Memory B cell (primary cell): ENCODE measurements at places on chromosomes 4 and X.
A peak's percentile ranks its signal among the peaks of the same experiment; 100 is the strongest.

DNA sequence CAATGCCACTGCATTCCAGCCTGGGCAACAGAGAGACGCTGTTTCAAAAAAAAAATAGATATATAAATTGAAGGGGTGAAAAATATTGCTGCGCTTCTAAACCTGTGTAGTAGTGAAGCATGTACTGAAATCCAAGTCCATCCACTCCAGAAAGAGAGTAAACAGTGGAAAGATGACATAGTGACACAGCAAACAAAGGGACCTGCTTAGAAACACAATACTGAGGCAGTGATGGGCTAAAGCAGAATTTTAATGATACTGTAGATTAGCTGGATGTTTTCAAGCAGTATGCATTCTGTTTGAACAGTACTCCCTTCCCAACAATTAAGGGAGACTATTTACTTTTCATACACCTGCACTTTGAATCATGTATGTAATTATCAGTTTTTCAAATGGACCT is 42.5 kb downstream of the TFDP3 start:
- DNase-seq, result no peak

DNA sequence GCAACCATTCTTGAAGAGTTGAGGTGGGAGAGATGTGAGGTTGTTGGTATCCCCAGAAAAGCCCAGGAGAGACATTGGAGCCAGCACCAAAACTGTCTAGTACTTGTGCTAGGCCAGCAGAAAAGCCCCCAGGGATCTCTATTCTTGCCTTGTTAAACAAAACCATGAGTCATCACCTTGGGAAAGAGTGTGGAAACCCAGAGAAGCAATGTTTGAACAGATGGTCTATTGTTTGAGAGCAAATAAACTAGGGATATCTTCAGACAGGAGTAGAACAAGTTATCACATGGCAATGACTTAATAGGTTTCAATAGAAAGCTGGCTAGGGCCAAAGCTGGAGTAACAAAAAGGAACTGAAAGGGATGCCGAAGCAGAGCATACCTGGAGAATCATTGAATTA is 195.7 kb upstream of the CASK start:
- no peak for DNase-seq

GRCh38 chr4:67160394-67160793 is 384.9 kb downstream of the CENPC start:
- DNase-seq, result no peak

DNA sequence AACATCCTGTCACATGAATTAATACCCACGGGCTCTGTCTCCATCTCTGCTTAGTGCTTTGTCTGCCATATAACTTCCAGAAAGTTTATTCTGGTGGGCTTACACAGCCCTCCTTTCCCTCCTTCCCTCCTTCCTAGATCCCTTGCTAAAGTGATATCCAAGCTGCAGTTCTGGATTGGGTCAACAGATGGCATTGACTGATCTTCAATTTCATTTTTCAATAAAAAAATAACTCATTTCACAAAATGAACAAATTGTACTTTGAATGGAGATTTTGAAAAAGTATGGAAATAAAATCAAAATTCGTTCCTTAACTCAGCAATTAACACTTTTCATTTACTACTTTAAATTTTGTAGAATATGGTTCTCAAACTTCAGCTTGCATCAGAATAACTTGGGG is 94.9 kb downstream of the NXF2 start:
- DNase-seq, result no peak

DNA sequence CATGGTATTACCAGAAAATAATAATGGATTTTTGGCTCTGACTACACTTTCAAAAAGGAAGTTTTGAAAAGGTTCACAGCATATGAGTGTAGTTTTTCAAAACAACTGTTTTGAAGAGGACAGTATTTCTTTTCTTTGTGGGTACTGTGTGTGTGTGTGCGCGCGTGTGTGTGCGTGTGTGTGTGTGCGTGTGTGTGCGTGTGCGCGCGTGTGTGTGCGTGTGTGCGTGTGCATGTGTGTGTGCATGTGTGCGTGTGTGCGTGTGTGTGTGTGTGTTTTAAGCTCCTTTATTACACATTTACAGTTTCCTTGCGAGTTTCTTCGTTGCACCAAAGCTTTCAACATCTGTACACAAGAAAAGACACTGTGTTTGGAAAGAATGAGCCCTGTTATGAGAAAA is 755.4 kb downstream of the SH3BGRL start:
- DNase-seq, result no peak

DNA sequence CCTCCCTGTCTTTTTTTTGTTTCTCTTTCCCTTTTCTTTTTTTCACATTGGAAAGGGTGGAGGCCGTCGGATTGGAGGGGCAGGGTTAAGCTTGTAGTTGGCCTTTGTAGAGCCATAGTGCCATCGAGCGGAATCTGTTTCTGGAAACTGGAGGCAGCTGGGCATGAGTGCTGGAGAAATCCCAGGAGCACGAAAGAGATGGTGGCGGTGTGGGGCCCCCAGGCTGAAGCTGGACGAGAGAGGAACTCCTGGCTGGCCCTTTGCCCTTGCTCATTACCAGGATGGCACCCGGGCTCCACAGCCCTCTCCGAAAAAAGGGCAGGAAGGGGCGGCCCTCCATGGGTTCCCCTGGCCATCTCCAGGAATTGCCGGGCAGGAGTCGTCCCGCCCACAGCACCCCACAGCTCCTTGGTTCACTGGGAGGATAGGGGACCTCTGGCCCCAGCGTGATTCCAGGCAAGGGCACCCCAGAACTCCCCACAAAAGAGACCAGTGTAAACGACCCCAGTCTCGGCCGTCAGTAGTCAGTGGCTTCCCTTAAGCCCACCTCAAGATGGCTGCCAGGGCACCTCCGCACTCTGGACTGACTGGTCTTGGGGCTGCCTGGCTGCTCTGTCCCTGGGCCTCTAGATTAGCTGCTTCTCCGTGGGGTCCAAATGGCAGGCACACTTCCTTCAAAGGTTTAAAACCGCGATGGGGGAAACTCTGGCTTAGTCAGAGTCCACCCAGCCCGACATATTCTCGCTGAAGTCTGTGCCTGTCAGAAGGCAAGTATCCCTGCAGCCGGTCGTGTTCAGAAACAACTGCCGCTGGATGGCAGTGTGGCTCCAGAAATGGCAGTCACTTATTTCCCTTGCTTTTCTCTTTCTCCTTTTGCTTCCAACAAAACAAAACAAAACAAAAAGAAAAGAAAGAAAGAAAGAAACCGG is 74.1 kb downstream of the NBDY start:
- peak; percentile 73 for DNase-seq

DNA sequence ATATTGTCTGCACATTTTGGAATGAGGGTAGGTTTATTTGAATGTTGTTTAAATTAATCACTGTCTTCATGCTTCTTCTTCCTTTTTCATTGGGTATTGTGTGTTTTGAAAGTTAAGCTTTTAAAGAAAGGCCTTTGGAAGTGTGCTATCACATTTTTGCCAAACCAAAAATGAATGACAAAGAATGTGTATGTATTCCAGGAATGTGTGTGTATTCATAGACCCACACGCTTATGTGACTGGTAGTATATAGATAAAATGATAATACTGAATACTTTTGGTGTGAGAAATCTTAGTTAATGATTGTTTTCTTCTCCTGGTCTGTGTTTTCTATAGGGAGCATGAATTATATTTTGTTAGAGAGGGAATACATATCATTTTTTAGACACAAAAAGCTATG is 404.4 kb downstream of the TLL1 start:
- DNase-seq, result no peak

GRCh38 chrX:1876041-1876440 is 261.2 kb downstream of the ASMT start:
- DNase-seq, result no peak

DNA sequence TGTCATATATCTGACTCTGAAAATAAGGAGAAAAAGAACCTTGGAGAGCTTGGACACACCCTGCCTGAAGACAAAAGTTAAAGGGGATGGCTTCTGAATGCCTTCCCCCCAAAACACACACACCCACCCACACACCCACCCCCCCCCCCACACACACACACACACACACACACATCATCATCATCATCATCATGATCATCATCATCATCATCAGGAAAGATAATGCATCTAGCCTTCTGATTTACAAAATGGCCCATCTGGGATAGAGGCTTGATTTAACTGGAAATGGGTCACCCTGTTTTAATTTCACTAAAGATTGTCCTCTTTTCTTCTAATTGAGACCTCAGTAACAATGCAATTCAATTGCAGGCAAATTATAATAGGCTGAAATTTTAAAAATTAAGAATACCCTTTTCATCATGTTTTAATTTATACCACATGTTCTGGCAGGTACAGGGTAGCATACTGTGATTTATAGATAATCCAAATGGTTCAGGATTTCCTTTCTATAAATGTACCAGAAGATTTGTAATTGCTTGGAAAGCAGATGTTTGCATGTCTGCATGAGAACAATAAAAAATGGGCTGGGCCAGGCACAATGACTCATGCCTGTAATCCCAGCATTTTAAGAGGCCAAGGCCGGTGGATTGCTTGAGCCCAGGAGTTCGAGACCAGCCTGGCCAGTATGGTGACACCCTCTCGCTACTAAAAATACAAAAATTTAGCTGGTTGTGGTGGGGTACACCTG is 56.5 kb downstream of the TRIM2 start:
- no peak for DNase-seq

DNA sequence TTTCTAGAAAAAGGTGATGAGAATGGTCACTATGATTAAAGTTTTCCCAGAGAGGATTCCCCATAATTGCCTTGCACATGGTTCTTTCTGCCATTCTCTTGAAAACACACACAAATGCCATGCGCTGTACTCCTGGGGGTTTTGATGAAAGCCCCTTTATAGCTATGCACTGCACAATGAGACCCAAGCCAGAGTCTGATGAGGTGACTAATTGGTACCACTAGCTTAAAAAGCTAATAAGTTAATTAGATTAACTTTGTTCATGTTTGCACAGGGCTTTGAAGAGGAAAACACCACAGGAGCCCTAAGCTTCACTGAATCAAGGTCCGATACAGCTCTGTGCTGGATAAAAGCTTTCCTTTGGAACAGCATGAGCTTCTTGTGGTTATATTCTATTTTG is 132.2 kb downstream of the NKX6-1 start:
- DNase-seq, result no peak

GRCh38 chrX:23356189-23356588 is 21.5 kb downstream of the PTCHD1 start:
- DNase-seq, result no peak

DNA sequence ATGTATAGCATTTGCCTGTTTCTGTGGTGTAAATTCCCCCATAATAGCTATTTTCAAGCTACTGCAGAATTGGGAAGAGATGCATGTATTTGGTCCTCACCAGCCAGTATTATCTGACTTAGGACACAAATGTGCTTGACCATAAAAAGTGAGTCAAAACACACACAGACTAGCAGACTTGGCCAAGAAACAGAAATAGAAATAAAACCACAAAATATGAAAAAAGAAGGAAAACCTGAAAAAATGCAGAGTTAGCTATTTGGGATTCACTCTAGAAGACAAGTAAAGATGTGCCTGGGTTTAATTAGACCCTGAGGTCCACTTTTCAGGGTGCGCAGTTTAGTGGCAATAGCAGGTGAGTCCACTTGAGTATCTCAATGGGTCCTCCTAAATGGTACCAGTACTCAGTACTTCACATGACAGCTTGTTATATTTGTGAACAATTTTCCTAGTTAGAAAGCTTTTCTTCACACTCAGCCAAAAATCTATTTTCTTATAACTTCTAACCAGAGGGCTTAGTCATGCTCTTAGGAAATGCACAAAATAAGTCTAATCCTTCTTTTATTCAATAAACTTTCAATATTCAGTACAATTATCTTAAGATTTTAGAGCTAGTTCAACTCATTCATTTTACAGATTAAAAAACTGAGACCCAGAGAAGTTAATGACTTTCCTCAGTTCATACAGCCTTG is 108.7 kb upstream of the JADE1 start:
- DNase-seq, result no peak

DNA sequence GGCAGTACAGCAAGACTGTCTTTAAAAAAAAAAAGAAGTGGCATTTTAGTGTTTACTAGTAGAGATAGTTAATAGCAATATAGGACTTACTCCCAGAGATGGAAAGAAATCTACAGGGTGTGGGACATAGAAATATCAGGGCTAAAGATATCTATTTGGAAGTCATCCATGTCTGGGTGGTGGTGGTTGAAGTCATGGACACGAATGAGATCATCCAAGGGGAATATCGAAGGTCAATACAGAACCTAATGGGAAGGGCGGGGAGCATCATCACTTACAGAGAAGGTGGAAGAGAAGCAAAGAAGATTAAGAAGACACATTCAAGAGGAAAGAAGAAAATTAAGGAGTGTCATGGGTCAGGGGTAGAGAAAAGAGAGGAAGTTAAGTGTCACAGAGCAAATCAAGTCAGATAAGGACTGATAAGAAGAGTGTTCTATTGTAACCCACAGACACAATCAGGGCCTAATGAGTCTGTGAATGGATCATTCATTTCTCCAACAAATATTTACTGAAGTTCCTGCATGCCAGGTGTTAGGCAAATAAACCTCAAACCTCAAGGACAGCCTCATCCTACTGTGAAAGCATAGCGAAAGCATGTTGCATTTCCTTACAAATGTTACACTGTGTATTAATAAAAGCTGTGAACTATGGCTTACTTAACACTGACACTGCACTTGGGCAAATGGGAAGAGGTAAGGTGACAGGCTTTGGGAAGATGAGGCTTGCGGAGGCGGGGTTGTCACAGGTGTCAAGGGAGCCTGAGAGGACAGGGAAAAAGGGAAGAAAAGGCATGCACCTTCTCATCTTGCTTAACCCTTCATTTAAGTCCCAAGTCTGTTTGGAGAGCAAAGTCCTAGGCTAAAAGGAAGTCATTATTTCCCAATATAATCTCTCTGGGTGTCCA is 65.3 kb downstream of the ELOVL6 start:
- no peak for DNase-seq

GRCh38 chrX:53312946-53313727 is 31.8 kb upstream of the IQSEC2 start:
- DNase-seq, result peak; percentile 59

GRCh38 chr4:42767669-42768068 is 110.8 kb upstream of the ATP8A1 start:
- no peak for DNase-seq

- no peak for DNase-seq
Observed at GRCh38 chr4:6020613-6021012, 2.4 kb upstream of the C4orf50 start.

GRCh38 chr4:56662782-56663468 is 18.2 kb downstream of the HOPX start:
- DNase-seq, result no peak

- no peak for DNase-seq
Observed at GRCh38 chrX:40831750-40832149, 96.4 kb upstream of the MED14 start.

- DNase-seq, result no peak
Observed at GRCh38 chr4:27016551-27016950, 155.9 kb downstream of the STIM2 start.

DNA sequence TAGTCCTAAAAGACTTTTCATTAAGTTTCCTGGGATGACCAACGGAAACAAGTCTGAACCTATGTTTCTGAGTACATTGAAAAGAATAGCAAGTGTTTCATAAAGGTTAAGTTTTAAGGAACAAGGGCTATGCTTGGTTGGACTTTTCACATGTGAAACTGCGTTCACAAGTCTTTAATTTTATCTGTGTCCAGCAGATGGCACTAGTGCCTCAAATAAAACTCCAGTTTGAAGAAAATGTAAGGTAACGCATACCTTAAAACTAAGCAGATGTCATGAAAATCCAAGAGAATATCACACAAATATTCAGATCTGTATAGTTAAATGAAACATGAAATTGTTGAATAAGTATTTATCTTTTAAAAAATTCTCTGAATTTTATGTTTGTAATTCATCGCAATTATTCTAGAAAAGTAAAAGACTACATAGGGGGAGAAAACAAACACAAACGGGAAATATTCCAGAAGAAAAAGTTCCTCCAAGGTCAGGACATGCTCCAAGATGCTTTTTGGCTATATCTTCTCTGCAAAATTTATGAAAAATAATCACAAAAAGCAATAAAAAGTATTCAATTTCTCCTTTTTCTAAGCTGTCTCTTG is 89.6 kb upstream of the MAD2L1 start:
- peak; percentile 21 for DNase-seq
